Amniotic epithelial cell (primary cell): ENCODE measurements at places on chromosomes 13 and 19.

DNA sequence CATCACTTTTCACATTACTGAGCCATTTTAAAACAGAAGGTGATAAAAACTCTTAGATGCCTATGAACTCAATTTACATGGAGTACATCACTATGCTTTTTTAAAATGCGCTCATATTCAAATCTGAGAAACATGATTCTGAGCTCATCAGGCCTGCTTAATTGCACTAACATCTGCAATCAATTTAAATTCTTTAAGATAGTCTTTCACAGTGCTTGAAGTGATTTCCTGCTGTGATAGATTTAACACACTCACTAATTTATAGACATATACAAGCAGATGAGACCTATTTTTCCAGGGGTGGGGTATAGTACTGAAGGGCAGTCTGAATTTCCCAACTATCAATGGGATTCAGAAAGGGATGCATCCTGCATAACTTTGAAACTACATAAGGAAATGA is 82.9 kb downstream of the DIAPH3 start:
- no peak for DNase-seq

- no peak for DNase-seq
These were observed 40.8 kb upstream of the IGSF23 start for GRCh38 chr19:44572581-44572900.

- no peak for DNase-seq
These were observed 73.4 kb downstream of the PCDH9 start for GRCh38 chr13:67156723-67157060.

DNA sequence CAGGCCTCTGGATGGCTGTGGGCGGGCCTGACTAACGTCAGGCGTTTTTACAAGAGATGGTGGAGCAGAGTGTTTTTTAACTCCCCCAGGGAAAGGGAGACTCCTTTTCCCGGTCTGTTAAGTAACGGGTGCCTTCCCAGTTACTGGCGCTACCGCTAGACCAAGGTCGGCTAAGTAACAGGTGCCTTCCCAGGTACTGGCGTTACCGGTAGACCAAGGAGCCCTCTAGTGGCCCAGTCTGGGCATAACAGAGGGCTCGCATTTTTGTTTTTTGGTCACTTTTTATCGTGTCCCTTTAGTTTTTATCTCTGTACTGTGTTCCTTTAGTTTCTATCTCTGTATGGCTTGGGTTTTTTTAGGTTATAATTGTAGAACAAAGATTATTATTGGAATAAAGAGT is 10.0 kb downstream of the ZNF383 start:
- peak; percentile 8 for DNase-seq

GRCh38 chr13:23383151-23383550 is 50.4 kb downstream of the SACS start:
- DNase-seq, result no peak

DNA sequence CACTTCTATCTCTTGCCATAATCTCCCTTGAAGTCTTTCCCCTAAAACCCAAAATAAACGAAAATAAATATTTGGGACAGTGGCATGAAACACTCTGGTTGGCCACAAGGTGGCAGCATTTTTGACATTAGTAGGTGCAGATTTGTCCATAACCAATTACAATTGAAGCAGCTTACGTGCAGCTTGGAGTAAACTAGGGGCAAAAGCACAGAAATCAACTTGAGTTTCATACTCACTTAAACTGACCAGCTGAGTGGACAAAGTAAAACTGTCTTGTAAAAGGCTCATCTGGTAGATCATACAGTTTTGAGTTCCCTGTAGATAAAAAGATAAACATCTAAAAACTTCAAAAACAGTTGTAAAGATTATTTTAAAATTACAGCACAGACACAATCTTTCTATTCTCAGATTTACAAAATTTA is 18.8 kb downstream of the PDCD5 start:
- DNase-seq, result peak; percentile 63

DNA sequence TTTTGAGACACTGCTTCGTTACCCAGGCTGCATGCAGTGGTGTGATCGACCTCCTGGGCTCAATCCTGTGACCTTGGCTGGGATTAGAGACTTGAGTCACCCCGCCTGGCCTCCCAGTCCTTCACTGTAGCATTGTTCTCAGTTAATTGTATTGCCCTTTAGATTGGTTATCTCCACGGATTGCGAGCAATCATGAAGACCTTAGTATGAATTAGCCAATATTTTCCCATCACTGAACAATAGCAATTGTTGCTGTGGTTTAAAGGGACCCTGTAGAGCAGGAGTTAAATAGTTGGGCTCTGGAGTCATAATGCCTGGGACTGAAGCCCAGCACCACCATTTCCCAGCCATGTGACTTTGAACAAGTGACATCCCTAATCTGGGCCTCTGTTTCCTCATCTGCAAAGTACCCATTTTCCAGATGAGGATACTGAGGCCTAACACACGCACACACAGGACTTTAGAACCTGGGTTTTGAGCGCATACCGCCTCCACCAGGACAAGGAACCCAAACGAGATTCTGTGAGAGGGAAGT is 8.4 kb downstream of the PPP1R14A start:
- DNase-seq, result no peak

DNA sequence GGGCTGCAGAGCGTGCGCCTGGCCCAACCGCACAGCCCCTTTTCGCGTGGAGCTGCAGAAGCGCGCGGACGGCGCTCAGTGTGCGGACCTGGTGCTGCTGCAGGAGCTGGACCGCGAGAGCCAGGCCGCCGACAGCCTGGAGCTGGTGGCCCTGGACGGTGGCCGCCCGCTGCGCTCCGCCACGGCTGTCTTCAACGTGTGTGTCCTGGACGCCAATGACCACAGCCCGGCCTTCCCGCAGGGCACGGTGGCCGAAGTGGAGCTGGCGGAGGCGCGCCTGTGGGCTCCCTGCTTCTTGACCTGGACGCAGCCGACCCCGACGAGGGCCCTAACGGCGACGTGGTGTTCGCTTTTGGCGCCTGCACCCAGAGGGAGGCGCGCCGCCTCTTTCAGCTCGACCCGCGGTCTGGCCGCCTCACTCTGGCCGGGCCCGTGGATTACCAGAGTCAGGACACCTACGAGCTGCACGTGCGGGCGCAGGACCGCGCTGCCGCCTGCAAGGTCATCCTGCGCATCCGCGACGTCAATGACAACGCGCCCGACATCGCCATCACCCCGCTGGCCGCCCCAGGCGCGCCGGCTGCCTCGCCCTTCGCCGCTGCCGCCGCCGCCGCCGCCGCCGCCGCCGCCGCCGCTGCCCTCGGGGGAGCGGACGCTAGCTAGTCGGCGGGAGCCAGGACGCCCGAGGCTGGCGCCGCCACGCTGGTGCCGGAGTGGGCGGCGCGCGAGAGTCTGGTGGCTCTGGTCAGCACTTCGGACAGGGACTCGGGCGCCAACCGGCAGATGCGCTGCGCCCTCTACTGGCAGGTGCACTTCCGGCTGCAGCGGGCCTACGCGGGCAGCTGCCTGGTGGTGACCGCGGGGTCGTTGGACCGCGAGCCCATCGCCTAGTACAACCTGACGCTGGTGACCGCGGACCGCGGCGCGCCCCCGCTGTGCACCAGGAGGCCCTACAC is 172.2 kb downstream of the OLFM4 start:
- DNase-seq, result no peak

DNA sequence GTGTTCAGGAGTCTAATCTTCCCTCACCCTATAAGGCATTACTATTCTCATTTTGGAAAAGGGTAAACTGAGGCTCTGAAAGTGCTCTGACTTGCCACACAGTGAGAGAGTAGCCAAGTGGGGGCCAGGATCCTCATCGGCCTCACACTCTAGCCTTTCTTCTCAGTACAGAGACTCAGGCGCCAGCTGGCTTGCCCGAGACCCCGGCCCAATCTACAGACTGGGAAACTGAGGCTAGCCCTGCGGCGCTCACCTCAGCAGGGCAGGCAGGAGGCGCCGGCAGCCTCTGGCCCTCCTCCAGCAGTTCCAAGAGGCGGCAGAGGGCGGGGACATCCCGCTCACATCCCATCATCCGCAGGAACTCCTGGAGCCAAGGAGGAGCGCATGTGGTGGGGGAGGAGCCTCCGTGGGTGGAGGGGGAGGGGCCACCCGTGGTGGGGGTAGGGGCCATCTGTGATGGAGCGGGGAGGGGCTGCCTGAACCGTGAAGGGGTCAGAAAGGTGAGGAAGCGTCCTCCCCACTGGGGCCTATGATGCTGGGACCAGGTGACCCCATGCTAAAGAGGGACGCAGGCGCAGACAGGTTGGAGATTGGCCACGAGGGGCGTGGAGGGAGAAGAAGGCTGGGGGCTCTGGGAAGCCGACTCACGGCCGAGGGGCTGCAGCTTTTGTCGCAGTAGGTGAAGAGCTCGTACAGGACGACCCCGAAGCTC is 8.7 kb upstream of the INSL3 start:
- DNase-seq, result peak; percentile 64

DNA sequence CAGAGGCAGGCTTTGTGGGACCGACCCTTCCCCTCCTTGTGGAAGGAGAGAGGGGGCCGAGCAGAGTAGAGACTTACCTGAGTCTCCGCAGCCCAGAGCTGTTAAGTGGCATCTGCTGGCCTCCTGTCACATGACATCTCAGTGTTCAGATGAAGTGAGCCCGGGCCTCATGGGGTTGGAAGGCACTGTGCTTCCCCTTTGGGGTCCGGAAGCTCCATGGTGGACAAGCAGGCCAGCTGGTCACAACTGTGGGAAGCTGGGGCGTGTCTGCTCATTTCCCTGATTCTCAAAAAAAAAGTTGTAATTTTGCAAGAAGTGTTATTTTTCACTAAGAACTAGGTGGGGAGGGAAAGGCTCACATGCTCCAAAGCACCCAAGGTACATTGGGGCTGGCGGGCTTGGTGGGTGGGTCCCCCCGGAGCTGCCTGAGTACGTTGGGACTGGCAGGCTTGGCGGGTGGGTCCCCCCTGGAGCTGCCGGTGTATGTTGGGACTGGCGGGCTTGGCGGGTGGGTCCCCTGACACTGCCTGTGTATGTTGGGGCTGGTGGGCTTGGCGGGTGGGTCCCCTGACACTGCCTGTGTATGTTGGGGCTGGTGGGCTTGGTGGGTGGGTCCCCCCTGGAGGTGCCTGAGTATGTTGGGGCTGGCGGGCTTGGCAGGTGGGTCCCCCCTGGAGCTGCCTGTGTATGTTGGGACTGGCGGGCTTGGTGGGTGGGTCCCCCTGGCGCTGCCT is 18.2 kb upstream of the DCUN1D2 start:
- no peak for DNase-seq

GRCh38 chr19:17393914-17394313 is at the start of gene CCDC194:
TSS of gene CCDC194 (minus strand) at chr19:17394196. CDS start at chr19:17394158, 38 bp downstream.
- no peak for DNase-seq

DNA sequence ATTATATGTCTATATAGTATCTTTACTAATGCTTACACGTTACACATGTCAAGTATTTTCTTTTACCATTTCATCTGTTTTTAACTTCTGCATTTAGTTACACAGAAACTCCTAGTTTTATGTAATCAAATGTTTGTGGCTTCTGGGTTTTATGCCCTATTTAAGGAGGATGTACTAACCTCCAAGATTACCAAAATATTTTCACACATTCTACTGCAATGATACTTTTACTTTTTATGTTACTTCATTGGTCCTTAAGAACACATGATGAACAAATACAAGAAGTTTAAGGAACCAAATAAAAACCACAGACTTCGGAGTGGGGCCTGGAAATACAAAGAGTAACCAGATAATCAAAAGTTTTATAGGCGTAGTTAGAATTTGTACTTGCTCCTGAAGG is 37.2 kb downstream of the ZC3H13 start:
- peak; percentile 44 for DNase-seq

- DNase-seq, result no peak
These were observed 7.3 kb downstream of the IFNL3 start for GRCh38 chr19:39237200-39238184.

DNA sequence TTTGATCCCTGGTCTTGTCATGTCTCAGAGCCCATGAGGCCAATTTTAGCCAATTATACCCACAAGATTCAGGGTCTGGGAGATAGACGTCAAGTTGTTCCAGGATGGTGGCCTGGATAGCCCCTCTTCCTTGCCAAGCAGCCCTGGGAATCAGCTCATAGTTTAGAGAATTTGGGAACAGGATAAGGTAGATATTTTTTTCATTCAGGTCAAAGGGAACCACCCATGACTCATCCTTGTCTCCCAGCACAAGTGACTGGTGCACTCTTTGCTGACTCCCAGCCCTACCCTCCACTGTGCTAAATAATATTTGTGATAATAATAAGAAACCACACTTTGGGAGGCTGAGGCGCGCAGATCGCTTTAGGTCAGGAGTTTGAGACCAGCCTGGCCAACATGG is 17.1 kb upstream of the S1PR4 start:
- DNase-seq, result peak; percentile 22

DNA sequence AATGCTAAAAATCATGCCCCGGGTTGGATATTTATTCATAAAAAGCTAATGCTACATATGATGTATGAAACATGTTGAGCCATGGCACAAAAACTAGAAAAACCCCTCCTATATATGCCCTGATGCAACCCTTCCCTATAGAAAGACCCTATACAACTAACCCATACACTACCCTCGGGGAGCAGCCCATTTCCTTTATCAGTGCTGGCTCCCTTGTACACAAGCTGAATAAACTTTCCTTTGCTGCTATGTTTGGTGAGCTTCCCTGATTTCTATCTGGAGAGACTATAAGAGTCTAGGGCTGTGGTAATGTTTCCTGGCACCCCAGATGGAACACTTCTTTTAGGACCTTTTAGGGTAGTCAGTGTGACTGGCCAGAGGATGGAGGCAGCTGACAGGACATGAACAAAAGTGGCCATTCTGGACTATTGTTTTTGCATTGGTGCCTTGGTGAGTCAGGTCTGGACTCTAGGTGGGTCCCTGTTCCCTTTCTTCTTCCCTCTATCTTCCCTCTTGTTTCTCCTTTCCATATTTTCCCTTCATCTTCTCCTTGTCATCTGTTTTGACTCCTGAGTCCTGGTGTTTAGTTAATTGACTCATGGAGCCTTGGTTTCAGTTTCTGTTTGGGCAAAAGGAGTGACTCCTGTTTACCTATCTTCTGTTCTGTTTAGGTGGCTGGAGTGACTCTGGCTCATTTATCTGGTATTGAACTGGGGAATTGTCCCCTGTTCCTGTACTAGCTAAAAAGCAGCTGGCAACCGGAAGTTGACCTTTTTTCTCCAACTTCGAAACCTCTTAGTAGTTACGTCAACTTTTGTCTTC is 1321.8 kb upstream of the PCDH9 start:
- DNase-seq, result no peak

DNA sequence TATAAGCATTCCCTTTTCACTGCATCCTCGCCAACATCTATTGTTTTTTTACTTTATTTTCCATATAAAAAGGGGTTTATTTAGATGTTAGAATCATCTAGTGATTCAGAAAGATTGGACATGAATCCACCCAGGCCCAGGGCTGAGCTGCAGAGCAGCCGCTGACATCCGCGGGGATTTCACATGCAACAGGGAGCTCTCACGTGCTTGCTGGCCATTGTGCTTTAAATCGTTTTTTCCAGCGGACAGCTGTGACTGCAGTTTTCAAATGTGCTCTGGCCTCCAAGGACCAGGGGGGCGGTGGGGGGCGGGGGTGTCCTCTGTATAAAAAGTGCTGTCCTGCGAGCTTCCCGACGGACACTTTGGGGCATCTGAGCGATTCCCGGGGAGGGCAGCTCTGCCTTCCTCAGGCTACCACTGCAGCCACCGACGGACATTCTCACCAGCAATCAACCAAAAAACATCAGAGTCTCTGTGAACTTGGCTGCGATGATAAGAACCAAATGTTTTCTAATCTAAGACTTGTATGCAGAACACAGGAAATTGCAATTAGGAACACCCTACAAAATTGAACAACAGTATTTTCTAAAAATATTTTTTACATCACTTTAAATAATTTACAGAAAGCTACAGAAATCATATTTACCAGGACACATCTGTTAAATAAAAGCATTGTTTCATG is 12.6 kb downstream of the RB1 start:
- DNase-seq, result no peak

- no peak for DNase-seq
These were observed 12.1 kb downstream of the SLC5A5 start for GRCh38 chr19:17883627-17884410.

- DNase-seq, result no peak
These were observed 3.3 kb downstream of the SIX5 start for GRCh38 chr19:45765702-45766295.

- DNase-seq, result peak; percentile 49
These were observed 603.9 kb downstream of the DCT start for GRCh38 chr13:93875547-93875946.
